CD4-positive, alpha-beta T cell treated with Interleukin-17A for 1 hour (primary cell): ENCODE measurements at places on chromosomes 11 and 22.

DNA sequence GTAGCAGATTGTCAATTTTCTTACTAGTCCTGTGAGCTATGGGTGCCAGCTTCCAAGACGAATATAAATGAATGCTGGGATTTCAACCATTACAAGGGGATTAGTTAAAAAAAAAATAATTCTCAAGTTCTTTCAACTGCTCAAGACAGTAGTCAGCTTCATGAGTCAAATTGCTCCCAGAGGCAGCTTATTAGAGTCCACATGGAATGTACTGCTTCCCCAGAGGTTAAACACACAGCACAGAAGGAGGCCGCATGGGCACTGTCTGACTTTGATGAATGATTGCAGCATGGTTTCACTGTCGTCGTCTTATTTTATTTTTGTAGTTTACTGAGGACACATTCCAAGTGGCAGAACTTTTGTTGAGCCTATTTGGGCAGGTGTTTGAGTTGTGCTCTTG lies 563.2 kb downstream of the TMEM135 start:
- no peak for DNase-seq

- no peak for DNase-seq
Measured at GRCh38 chr22:20532256-20532993, 25.0 kb downstream of the MED15 start.

- no peak for DNase-seq
Measured at GRCh38 chr11:20529757-20530156, 69.7 kb upstream of the SLC6A5 start.

GRCh38 chr11:128733440-128734102 lies 39.7 kb downstream of the FLI1 start:
- DNase-seq = no peak

- DNase-seq = no peak
Measured at GRCh38 chr11:43708776-43709175, 28.2 kb downstream of the HSD17B12 start.

DNA sequence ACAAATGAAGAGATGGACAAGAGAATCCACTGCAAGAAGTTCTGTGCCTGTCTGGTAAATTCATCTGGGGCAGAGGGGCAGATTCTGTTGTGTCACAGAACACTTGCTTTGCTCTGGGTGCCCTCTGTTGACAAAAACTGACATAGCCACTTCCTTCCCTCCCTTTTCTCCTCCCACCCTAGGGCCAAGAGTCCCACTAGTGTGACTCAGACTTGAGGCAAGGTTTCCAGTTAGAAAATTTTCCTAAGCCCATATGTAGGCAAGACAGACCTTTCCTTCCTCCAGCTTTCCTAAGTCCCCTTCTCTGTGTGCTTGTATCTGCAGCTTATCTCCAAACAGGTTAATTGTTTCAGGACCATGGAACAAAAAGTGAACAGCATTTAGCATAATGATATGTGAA lies 106.8 kb downstream of the RBFOX2 start:
- peak; percentile 45 for DNase-seq

- DNase-seq = no peak
Measured at GRCh38 chr22:36280379-36280778, 27.4 kb downstream of the APOL1 start.

DNA sequence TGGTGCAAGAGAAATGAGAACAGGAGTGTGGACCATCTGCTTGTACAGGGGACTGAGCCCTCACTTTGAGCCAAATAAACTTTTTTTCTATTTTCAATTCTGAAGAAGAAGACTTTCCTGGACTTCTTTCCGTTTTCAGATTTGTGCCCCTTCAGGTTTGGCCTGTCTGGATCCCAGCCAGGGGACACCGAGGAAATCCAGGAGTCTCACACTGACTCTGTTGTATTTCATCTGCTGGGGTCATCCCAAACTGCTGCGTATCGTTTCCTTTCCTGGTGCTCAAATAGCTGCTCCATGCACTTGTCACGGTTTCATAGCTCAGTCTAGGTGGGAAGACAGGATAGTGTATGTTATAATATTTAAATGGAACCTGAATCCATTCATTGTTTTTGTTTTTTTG lies 51.7 kb downstream of the GGTLC2 start:
- DNase-seq = no peak

DNA sequence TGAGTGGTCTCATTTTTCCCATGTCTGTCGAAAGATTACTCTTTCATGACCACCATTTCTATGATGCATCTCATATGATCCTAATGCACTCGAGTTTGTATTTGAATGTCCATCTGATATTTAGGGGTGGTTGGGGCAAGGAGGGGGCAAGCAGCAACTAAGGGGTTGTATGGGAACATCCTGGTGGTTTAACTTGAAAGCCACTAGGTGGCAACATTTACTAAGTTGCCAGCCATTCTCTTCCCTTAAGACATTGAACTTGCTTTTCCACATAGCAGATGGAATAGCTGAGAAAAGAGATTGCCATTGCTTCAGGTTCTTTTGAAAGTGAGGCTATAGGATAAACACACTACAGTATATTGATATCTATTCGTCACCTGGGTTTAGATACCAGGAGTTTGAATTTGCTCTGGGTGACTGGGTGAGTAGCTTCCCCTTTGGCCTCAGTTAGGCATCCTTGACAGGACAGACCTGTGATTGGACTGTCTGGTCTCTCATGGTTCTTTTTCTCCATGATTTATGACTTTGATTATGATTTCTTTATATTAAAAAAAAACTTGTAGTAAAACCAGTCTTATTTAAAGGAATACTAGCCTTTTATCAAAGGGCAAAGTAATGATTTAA lies 32.4 kb downstream of the NF2 start:
- DNase-seq = peak; percentile 37

DNA sequence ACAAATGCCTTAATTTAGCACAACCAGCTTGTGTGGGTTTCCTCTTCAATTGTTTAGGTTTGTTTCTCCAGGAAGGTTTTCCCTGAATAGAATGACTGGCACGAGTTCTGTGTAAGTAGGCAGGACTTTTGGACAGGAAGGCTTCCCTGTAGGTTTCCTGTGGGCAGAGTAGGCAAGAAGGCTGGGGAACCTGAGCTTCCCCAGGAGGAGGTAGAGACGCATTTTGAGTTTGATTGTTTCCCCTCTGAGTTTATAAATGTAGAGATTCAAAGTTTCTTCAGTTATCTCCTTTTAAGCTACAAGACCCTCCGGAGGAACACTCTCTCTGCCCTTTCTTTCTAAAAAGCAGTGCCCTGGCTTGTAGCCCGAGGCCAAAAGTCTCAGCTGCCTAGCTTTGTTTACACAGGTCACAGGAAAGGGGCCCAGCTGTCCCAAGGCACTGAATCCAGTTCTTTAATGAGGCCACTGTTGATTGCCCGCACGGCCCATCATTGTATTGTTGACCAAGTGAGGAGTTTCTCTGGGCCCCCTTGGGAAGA lies 66.6 kb upstream of the RDX start:
- no peak for DNase-seq

DNA sequence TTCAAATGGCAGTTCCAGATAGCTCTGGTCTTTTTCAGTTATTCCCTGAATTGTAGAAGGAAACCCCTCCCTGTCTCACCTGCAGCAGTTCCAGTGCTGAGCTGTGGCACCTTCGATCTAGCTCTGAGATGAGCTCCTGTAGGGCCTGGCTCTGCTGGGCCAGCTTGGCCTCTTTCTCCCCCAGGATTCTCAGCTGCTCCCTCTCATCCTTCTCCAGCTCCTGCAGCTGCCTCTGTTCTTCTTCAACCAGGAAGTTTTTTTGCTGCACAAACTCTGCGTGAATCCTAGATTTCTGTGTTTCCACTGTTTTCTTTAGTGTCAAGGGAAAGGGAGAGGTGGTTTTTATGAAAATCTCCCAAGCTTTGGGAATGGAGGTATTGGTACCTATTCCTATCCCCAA lies 5.3 kb downstream of the TRIM21 start:
- DNase-seq = no peak

GRCh38 chr11:114802878-114803277 lies 124.6 kb downstream of the NXPE2 start:
- no peak for DNase-seq

DNA sequence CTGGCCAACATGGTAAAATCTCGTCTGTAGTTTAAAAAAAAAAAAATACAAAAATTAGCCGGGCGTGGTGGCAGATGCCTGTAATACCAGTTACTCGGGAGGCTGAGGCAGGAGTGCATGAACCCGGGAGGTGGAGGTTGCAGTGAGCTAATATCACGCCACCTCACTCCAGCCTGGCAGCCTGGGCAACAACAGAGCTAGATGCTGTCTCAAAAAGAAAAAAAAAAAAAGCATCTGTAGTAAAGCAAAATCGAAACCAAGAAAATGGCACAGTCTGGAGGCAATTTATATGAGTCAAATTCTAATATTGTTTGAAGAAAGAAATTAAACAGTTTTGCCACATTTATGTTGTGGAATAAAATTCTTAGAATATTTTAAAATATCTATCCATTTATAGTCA lies 365.0 kb upstream of the CHORDC1 start:
- no peak for DNase-seq

DNA sequence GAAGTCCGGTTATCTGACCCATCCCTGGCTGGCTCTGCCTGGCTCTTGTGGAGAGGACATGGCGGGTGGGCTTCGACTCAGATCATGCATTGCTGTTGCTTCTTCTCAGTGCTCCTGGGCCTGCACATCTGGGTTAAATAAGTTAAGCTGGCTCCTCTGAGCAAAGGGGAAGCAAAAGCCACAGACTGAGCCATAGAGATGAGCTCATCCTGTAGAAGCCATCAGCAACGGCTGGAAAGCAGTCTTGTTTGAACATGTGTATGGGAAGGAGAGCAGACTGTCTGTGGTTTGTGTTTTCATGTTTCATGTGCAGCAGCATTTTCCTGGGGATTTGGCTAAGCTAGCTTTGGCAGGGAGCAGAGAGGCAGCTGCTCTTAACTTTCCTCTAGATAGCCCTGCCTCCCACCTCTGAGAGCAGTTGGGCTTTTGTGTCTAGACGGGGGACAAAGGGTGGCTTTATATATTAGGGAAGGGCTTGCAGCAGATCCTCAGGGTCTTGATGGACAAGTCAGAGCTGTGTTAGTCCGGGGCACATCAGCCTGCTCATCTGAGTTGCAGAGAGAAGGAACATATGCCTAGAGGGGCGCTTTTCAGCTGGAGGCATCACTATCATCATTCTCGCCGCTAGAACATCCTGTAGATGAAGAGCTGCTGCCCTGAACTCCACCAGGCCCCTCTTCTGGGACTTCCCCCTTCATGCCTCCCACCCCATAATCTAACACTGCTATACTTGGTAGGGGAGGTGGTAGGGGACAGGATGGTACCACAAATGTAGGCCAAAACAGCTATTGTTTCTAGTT lies 14.9 kb downstream of the DCPS start:
- DNase-seq = peak; percentile 17

DNA sequence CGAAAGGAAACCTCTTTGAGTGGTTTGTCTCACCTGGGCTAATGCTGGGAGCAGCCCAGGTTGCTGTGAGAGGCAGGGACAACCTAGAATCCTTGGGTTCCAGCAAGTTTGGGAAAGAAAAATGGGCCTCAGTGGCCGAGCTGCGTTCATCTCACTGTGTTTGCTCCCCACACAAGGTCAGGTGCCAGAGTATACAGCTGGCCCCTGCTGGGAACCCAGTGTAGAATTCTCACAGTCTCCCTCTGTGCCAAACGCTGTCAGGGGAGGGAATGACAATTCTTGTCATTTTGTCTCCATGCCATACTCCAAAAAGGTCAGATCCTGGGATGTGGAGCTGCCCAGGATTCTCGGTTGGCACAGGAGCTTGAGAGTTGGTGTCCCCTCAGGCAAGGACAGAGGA lies 4.3 kb downstream of the DGKZ start:
- no peak for DNase-seq

GRCh38 chr22:43820651-43821305 lies 8.7 kb upstream of the EFCAB6 start:
- no peak for DNase-seq

GRCh38 chr22:44098021-44098739 lies 74.1 kb downstream of the PARVB start:
- no peak for DNase-seq

- DNase-seq = no peak
Measured at GRCh38 chr11:31798554-31799434, 12.3 kb downstream of the PAX6 start.

DNA sequence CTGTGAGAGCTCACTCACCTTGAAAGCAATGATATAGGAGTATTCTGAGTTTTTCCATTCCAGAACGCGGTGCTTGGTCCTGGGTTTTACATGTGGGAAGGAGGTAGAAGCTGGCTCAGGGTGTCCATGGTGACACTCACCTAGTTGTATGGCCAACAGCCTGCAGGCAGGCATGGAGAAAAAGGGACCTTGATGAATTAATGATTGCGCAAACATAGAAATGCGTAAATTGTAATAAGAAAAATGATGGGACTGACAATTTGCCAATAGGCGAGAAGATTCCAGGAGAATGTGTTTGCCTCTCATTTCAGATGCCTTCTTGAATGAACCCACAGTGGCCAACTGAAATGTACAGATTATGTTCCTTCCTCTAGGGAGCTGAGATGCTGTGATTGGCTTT lies 53.4 kb upstream of the MYO18B start:
- no peak for DNase-seq

DNA sequence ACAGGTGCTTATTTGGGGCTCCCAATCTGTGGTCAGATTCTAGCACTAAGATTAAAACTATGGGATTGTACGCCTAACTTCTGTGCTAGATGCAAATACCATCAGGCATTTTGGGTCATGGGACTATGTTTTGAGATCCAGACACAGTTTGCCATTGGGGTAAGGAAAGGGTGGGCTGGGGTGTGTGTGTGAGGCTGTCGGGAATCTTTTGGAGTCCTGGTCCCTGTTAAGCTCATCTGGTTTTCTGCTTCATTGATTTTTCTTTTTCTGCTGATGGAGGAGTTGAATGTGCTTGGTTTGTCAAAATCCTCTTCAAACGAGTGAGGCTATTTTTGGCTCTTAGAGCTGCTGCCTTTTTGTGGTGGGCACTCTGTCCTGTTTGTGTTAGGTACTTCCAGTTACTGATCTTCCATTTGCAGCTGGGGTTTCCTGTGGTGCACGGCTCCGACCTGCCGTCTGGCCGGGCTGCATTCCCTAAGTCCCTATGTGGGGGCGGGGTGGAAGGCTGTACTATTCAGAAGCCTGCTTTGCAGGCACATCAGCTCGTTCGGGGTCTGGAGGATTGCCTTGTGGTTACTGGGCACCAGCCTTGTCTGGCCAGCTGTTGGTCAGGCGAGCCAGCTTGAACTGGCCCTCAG lies 2.9 kb downstream of the BCR start:
- no peak for DNase-seq

DNA sequence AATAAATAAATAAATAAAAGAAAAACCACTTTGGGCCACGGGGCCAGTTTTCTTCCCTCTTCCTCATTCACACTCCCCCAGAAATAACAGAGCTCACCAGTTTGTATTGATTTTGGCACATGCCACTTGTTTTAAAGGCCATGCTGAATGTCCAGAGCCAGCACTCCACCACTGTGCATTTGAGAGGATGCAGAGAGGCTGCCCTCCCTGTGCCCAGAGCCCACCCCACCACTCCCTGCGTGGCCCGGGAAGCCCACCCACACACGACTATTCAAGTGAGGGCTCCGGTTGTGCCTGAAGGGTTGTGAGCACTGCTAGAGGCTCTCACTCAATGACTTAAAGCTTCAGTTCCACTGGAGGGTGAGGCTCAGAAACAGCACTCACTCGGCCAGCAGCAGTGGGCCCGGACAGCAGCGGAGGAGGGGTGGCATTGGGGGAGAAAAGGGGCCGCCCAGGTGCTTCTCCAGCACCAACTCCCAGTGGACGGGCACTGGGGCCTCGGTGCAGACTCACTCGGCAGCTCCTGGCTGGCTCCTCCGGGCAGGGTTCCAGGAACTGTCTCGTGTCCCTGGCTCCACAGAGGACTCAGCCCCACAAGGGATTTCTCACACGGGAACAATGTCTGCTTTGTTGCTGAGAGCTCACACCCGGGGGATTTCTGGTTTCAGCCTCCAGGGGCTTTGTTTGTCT lies 112.7 kb downstream of the SHANK2 start:
- no peak for DNase-seq
